ENCODE measurements at places on chromosomes 13 and 19.
A peak's percentile ranks its signal among the peaks of the same experiment; 100 is the strongest.

GRCh38 chr19:58529405-58529804, 9.8 kb upstream of the ZBTB45 start:
- no peak for DNase-seq

- peak; percentile 31 for DNase-seq
Observed at GRCh38 chr19:32651729-32652140, 23.2 kb downstream of the ANKRD27 start.

- no peak for DNase-seq
Observed at GRCh38 chr13:77545626-77546412, 10.3 kb downstream of the SCEL start.

DNA sequence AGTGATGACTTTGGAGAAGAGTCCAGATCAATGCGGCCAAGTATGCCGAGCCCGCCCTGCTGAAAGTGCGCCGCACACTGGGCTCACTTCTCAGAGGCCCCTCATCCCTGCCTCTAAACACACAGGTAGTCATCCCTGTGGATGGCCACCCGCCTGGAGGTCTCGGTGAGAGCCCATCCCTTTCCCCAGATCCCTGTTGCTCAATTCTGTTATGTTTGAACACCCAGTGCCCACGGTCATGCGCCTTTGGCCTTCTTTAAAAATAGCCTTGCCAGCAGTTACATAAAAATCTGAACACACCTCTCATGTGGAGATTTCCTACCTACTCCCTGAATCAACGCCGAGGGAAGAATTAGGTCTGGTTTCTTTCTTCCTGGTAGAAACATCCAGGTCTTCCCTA, 11.9 kb downstream of the ELAVL1 start:
- DNase-seq = no peak

DNA sequence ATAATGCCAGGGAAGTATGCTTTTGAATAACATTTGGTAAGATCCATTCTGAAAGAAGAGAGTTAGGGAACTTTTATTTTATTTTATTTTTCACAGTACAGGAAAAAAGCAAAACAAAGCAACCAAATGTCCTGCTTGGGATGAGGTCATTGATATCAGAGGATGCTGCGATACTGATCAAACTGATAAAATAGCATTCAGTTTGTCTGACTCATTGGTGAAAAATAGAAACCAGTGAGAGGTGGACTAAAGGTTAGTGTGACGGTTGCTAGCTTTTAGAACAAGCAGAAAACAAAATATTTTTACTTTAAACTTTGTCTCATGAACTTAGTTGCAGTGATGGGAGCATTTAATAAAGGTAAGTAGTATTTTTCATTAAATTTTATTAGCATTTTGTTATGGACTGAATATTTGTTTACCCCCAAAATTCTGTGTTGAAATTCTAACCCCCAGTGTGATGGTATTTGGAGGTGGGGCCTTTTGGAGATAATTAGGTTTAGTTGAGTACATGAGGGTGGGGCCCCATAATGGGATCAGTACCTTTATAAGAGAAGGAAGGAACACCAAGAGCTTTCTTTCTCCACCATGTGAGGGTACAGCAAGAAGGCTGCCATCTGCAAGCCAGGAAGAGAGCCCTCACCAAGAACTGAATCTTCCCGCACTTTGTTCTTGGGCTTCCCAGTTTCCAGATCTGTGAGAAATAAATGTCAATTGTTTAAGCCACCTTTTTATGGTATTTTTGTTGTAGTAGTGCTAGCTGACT, 37.3 kb downstream of the ITGBL1 start:
- no peak for DNase-seq

DNA sequence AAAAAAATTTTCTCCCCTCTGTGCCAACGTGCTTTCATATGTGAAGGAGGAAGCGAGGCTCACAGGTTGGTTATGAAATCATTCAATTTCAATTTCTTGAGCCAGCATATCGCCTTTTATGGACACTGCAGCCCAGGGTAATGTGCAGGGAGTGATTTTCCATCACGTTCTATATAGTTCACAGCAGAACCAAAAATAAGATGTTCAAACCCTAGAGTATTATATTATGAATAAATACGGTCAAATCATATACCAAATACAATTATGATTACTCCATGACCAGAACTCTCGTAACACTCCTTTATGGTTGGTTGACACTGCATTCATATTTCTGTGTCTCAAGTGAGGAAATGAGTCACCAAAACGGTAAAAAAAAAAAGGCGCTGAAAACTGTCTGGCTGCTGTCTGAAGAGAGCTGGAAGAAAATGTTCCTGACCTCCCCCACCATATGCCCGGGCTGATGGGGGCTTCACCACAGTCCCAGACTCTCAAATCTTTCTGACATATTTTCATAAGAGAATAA, 75.8 kb upstream of the UBAC2 start:
- peak; percentile 59 for DNase-seq

DNA sequence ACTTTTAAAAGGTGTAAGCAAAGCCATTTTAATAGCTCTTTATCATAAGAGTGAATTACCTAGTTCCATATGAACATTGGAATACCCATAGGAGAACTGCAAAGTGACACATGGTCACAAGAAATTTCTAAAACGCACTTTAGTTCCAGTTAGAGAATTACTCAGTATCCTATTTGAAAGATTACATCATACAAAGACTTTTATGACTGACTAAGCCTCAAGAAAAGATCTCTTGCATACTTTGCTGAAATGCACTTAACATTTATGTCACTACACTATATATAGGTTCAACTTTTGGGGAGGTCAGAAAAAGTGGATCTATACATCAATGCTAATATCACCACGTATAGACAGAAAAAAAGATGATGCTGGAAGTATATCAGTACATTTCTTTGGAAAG, 7.1 kb downstream of the PCDH9 start:
- DNase-seq = no peak

- DNase-seq = peak; percentile 81
Observed at GRCh38 chr13:30743319-30744055, 8.1 kb downstream of the ALOX5AP start.

DNA sequence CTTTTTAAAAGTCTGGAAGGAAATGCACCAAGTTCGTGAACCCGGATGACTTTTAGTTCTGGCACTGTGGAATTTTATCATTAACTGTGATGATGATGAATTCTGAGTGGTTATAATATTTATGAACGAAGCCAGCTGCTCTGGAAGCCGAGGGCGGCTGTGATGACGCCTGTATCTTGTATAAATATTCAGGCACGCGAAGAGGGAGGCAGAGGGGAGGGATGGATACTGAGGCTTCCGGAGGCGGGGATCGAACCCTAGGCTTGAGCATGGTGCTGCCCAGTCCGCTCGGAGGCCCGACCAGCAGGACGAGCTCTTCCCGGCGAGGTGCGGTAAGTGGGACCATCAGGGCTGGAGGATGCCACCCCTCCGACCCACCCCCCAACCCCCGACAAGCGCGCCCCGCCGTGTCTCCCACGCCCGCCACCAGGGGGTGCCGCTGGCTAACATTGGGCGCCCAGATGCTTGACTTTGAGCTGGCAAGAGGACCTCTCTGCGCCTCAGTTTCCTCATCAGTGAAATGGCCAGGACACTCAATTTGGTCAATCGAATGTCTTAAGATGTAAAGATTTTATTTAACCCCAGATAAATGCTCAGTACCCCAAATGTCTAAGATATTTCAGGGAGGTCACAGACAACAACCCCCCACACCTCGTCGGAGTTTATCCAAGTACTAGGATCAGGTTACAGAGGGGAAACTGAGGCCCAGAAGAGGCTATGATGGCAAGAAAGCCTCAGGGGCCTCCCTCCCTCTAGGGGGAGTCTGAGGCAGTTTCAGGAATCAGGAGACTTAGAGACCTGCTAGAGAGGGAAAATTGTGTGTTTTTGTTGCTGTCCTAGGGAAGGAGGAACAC, 4.5 kb upstream of the RAB3A start:
- no peak for DNase-seq

DNA sequence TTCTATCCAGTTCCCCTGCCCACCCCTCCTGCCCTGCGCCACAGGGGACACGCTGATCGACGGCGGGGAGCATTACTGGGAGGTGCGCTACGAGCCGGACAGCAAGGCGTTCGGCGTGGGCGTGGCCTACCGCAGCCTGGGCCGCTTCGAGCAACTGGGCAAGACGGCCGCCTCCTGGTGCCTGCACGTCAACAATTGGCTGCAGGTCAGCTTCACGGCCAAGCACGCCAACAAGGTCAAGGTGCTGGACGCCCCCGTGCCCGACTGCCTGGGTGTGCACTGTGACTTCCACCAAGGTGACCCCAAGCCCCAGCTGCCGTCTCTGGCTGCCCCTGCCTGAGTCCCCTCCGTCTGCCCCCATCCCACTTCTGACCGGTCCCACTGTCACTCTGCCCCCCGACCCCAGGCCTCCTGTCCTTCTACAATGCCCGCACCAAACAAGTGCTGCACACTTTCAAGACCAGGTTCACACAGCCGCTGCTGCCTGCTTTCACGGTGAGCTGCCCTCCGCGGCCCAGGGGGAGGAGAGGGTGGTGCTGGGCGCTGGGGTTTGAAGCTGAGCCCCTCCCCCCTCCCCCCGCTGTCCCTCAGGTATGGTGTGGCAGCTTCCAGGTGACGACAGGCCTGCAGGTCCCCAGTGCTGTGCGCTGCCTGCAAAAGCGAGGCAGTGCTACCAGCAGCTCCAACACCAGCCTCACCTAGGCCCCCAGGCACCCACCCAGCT, 15.5 kb downstream of the STAP2 start:
- no peak for DNase-seq

DNA sequence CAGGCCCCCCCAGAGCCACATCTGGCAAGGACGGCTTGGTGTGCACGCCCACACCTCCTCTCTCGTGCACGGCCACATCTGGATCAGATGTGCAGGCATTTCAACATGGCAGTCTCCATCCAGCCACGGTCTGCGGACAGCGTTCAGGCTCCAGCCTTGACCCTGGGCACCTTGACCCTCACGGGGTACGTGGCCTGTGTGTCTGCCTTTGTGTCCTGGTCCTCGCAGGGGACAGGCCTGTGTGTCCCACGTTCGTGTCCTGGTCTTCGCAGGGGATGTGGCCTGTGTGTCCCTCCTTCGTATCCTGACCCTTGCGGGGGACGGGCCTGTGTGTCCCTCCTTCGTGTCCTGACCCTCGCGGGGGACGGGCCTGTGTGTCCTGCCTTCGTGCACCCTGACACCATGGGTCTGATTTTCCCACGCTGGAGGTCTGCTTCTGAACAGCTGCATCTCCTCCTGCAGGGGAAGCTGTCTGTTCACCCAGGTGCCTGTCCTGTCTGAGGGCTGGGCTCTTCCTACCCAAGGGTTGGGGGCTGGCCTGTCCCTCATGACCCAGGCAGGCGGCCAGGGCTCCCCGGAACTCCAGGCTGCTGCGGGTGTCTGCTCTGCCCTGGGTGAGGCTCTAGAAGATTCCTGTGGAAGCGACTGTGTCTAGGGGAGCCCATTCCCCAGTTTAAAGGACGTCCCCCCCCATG, 25.3 kb downstream of the RASA3 start:
- no peak for DNase-seq

- DNase-seq = no peak
Observed at GRCh38 chr13:27919659-27919933, 204 bp upstream of the PDX1 start.

DNA sequence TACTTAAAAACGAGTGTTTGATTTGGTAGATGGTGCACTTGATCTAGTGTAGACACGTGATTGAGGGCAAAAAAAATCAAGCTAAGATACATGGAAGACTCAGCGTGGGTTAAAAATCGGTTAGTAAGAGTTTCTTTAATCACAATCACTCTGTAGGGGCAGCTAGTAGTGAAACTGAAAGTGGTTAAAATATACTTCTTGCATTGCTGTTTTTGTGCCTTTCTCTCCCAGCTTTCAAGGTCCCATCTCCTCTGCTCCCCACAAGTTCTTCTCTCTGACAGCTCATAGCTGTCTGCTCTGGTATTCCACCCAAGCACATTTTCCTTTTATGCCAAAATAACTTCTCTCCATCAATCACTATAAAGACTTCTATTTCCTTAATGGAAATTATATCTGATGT, 1089.7 kb downstream of the EFNB2 start:
- DNase-seq = no peak

DNA sequence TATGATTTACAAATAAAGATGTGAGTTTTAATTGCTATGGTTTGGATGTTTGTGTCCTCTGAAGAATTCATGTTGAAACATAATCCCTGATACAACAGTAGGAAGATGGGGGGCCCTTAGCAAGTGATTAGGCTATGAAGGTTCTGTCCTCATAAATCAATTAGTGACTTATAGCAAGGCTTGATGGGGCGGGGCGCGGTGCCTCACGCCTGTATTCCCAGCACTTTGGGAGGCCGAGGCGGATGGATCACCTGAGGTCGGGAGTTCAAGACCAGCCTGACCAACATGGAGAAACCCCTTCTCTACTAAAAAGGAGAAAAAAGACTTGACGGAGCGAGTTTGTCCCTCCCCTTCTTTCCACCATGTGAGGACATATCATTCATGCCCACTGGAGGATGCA, 2486.5 kb upstream of the PCDH20 start:
- no peak for DNase-seq

DNA sequence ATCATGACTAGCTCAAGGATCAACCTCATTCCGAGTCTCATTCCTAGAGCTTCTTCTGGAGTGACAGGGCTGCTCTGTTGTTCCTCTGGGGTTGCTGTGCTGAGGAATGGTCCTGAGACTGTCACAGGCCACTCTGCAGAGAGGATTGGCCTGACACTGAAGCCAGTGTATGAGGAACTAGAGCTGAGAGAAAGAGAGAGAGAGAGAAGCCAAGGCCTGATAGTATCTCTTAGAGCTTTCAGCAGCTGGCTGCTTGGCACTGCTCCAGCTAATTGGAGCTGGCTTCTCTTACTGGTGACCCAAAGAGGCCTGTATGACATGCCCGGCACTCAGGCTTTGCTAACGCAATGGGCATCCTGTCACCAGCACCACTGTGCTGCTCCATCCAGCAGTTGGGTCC, 73.4 kb upstream of the FLT1 start:
- no peak for DNase-seq

DNA sequence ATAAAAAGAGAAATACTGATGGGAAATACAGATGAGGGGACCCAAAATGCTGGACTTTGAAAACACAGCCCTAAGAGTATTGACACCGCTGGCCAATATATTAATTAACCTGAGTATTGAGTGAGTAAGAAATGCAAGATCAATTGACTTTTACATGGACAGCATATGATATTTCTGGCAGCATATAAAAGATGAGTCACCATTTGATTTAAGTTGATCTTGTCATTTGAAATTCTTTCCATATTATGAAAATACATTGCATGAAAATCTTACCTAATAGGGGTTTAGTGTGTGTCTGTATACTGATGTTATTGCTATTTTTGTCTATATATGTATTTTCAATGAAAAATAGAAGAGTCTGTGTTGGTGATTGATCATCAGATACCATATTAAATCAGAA, 619.6 kb downstream of the KCTD12 start:
- DNase-seq = no peak
